GM13977 (cell line): ENCODE measurements at places on chromosomes 2 and 18.

DNA sequence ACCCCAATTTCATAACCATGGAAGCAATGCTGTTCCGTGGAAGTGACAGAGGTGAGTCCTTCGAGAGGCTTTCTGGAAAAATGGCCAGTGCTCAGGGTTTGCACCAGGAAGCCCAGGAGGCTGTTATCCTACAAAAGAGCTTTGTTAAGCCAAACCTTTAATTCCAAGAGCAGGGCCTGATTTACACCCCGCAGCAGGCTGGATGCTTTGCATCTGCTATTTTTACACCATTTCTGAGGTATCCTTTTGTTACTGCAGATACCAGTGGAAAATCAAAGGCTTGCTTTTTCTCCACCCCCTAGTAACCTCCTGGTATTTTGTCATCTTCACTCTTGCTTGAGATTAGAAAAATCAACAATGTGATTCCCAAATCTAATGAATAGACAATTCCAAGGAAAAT lies 380.6 kb downstream of the SOX11 start:
- DNase-seq, result no peak

DNA sequence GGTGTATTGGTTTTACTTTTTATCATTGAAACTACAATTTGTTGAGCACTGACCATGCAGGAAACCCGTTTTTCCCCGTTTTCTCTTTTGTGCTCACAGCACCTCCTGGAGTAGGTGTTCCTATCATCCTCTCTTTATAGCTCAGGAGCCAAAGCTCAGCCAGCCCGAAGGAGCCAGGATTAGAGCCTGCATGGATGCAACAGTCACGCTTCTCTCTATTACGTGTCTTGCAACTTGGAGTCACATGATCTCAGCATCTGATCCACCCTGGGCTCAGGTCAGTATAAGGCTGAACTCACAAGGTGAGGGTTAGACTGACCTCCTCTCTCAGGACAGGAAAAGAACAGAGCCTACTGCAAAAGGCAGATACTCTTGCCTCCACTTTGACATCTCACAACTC lies 150.5 kb downstream of the MBP start:
- no peak for DNase-seq

GRCh38 chr2:179917272-179917671 lies 55.9 kb upstream of the ZNF385B start:
- DNase-seq, result no peak

- DNase-seq, result peak; percentile 21
Measured at GRCh38 chr18:21629089-21629832, 17.1 kb downstream of the SNRPD1 start.

GRCh38 chr18:7064346-7064745 lies 53.3 kb downstream of the LAMA1 start:
- DNase-seq, result no peak

- no peak for DNase-seq
Measured at GRCh38 chr2:190207930-190208329, 111.7 kb downstream of the HIBCH start.

GRCh38 chr18:50870138-50870845 lies 8.6 kb upstream of the ME2 start:
- DNase-seq, result no peak

DNA sequence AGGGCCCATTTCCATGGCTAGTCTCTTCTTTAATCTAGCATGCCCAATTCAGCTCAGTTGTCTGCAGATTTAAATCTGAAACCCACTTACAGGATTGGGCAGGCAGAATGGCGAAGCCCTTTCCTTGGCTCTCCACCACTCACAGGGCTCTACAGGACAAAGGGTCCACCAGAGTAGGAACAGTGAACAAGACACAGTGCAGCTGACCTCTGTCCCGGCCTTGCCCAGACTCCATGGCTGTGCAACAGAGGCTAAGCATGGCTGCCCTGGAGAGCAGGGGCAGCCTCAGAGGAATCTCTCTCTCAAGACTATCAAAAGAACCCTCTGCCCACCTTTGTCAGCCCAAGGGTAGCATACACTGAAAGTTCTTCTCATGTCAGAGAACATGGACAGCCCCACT lies 9.7 kb upstream of the ATP6V1B1 start:
- no peak for DNase-seq

- DNase-seq, result no peak
Measured at GRCh38 chr2:218734190-218734975, 23.7 kb downstream of the TTLL4 start.

DNA sequence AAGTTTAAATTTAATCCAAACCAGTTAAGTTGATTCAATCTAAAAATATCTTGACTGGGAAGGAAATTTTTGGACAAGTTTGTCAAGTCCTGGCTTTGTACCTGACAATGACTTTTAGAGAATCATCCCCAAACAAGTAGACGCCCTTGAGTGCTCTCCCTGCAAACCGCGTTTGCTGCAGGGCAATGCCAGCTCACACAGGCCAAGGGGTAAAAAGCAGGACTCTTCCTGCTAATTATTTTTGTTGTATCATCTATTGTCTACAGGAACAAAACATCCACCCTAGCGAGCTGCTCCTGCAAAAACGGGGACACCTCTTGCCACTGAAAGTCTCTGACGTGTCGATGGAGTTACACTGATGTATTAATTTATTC lies 10.9 kb downstream of the ID2 start:
- no peak for DNase-seq

GRCh38 chr18:11004951-11005350 lies 144.4 kb downstream of the PIEZO2 start:
- DNase-seq, result no peak

- no peak for DNase-seq
Measured at GRCh38 chr2:186347472-186347871, 138.6 kb upstream of the ZC3H15 start.

GRCh38 chr18:31683106-31683505 lies 1.3 kb downstream of the B4GALT6 start:
- no peak for DNase-seq

- DNase-seq, result peak; percentile 7
Measured at GRCh38 chr2:71897137-71897480, 250.6 kb downstream of the CYP26B1 start.

DNA sequence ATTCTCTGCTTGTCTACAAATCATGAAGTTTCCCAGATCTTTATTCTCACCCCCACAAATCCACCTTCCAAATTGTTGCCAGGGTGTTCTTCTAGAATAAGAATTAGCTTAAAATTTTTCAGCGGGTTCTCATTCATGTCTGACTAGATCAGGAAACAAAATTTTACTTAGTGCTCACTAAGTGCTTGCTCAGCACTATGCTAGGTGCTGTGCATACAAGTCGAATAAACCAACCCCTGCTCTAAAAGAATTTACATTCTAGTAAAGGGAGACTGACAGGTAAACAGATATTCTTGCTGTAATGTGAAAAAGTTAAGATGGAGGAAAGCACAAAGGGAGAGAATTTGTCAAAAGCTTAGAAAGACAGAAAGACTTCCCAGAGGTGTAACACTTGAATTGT lies 2.4 kb upstream of the FSIP2 start:
- DNase-seq, result no peak

- no peak for DNase-seq
Measured at GRCh38 chr2:27182346-27182745, 29.5 kb upstream of the ATRAID start.

GRCh38 chr2:170013802-170014551 lies 164.0 kb upstream of the MYO3B start:
- no peak for DNase-seq

GRCh38 chr18:64747803-64748202 lies 598.9 kb upstream of the LINC00305 start:
- DNase-seq, result no peak

DNA sequence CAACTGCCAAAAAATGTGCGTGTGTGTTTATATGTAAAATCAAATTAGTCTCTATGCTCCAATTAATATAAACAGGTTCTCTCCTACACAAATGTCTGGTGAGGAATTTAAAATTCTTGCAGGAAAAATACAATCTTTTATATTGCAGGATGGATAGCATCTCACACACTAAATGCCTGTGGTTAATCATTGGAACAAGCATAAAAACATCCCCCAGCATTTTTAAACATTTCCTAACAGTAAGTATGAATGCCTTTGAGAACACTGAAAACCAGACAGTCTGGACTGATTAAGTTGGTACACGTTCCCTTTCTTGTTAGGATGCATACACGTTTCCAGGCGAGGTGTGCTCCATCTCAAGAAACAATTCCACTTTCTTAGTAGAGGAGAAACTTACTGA lies 29.9 kb upstream of the PDE1A start:
- no peak for DNase-seq

GRCh38 chr18:10851824-10852319 lies 297.5 kb downstream of the PIEZO2 start:
- peak; percentile 54 for DNase-seq

DNA sequence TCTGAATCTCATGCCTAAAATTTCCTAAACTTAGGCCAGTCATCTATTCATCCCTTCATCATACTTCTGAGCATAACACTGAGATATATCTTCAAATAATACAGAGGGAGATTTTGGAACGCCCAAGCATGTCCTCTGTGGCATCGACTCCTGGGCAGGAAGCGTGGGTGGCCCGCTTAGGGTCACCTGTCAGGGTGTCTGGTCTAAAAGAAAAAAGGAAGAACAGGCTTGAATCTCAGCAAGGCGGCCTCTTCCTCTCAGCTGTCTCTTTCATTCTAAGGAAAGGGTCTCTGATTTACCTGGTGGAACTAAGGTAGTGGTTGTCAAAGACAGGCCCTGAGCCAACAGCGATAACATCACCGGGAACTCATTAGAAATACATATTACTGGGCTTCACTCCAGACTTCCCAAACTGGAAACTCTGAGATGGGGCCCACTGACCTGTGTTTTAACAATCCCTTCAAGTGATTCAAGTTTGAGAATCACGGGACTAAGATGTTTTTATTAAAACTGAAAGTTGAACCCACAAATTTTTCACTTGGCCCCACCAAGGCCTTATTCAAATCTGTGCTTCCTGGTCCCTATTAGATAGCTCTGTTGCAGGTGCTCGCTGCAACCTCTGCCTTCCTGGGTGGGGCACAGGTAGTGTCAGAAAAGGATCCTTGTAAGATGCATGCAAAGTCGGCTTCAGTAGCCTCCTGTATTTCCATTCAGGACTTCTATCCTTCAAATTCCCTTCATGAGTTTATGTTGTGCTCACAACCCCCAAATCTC lies 162.3 kb upstream of the CCDC68 start:
- no peak for DNase-seq

DNA sequence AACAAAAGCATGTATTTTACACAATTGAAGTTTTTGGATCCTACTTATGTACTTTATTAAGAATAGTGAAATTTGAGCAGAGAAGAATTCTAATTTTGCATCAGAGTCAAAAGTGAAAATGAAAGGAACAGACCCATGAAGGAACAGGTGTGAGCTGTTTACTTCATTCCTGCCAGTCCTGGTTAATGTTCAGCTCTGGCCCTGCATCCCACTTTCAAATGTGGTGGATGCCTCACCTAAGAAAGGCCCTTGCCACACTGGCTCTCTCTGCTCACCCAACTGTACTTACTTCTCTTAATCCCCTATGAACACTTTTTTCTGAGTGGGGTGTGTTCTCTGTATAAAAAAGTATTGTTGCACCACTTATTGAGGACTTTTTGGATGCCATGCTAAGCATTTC lies 22.2 kb downstream of the FAM110C start:
- no peak for DNase-seq

GRCh38 chr2:98252038-98252773 lies 94.0 kb upstream of the CNGA3 start:
- peak; percentile 23 for DNase-seq

GRCh38 chr2:437756-438393 lies 150.0 kb upstream of the ALKAL2 start:
- peak; percentile 77 for DNase-seq

DNA sequence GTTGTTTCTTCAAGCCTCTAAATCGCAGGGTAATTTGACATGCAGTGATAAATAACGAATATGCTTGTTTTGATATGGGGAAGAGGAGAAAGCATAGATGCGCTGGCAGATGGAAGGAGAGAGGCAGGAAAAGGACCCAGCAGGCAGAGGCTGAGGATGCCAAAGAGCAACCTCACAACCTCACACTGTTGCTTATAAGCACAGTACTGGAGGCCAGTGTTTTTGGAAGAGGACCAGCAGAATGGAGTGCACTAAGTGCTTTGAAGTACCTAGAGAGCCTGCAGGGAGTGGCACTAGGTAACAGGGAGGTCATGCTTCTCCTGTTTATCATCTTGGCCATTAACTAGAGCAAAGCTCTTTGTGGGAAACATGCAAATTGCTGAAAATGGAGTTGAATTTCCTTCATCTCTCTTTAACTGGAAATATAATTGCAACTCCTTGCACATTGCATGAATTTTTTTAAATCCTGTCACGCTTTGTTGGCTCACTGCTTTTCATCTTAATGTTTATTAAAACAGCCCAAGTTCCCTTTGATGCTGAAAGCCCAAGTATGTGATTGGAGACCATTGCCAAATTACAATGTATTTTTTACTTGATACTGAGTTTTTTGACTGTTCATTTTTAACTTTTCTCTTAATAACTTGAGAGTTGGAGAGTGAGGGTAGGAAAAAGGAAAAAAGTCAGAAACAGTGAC lies 236.4 kb downstream of the LRRTM1 start:
- no peak for DNase-seq

DNA sequence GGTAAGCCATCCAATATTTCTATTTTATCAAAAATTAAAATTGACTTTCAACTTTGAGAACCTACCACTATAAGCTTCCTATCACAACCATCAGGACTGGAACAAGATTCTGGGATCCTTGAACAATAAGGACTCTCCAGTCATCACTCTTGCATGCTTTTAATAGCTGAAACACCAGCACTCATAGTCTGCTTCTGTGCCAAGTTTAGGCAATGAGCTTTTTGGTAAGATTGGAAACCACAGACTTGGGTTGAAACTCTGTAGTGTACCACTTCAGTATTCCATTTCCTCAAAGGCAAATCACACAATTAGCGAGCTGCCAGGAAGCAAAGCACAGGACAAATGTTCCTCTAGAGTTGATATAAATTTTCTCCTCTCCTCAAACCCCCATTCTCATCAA lies 1065.8 kb upstream of the SLC39A10 start:
- no peak for DNase-seq

GRCh38 chr2:2850859-2851258 lies 519.8 kb upstream of the MYT1L start:
- DNase-seq, result no peak

GRCh38 chr18:68429111-68429510 lies 285.8 kb downstream of the TMX3 start:
- DNase-seq, result no peak

GRCh38 chr2:151478011-151478410 lies 68.3 kb downstream of the RIF1 start:
- no peak for DNase-seq

DNA sequence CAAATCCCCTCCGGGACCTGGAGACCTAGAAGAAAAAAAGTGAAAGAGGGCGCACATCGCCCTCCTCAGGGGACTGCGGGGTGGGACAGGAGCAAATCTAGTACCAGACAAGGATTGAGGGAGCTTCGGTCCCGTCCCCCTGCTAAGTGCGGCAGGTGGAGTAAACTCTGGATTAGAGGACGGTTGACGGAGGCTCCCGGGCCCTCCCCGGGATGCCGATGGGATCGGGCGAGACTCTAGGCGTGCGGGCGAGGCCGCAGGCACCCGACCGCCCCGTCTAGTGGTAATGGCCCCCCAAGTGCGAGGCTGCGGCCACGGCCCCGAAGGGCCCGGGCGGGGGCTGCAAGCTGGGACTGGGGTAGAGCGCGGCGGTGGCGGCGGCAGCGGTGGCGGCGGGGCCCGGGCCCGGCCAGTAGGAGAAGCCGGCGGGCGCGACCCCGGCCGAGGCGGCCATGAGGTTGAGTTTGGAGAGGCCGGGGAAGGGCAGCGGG lies 3.5 kb downstream of the FEV start:
- peak; percentile 49 for DNase-seq
